ENCODE measurements at places on chromosomes 7 and 10.
A peak's percentile ranks its signal among the peaks of the same experiment; 100 is the strongest.

GRCh38 chr10:31129271-31129670, 97.6 kb upstream of the ZNF438 start:
- no peak for DNase-seq

DNA sequence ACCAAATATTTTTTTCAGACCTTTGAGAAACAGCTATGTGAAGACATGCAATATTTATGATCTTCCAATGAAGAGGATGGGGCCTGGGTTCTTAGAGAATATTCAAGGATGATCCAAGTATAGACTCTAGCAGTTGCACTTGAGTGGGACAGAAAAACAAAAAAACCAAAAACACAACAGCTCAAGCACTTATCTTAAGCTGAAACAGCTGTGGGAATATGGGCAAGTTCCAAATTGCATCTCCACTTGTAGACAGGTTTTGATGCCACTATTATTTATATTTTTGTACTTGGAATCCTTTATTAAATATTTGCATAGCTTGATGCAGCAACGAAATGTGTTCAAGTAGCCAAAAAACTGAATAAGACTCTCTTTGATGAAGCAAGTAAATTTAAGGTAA, 2.2 kb upstream of the PDK4 start:
- no peak for DNase-seq

DNA sequence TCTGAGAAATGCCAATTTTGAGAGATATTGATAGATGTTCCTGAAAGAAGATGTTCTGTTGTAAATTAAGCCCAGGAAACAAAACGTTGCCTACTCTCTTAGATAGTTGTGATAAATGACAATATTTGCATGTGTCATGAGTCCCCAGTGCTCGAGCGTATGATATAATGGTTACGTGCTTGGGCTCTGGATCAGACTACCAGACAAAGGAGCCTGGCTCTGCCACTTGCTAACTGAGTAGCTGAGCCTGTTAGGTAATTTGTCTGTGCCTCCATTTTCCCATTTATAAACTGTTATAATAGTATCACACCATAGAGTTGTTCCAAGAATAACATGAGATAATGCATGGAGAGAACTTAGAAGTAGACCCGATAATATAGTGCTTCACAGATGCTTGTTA, 1.8 kb downstream of the A1CF start:
- no peak for DNase-seq

DNA sequence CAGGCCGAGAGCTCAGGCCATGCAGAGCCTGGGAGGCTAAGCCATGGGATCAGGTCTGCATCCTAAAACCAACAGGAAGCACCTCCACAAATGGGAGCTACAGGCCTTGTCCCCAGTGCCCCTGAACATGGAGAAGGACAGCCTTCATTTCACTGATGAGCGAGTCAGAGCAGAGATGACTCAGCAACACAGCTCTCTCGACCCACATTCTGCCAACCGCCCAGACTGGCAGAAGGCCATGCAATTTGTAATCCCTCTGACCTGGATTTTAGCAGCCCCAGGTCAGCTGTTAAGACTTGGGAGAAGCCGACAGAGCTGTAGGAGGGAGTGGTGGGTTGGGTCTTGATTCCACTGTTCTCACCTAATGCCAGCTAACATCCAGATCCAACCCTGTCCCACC, 25.5 kb downstream of the VOPP1 start:
- DNase-seq: no peak

GRCh38 chr7:26664735-26665416, 199.5 kb downstream of the SKAP2 start:
- no peak for DNase-seq

- no peak for DNase-seq
Observed at GRCh38 chr7:148935451-148935850, 51.4 kb upstream of the EZH2 start.

DNA sequence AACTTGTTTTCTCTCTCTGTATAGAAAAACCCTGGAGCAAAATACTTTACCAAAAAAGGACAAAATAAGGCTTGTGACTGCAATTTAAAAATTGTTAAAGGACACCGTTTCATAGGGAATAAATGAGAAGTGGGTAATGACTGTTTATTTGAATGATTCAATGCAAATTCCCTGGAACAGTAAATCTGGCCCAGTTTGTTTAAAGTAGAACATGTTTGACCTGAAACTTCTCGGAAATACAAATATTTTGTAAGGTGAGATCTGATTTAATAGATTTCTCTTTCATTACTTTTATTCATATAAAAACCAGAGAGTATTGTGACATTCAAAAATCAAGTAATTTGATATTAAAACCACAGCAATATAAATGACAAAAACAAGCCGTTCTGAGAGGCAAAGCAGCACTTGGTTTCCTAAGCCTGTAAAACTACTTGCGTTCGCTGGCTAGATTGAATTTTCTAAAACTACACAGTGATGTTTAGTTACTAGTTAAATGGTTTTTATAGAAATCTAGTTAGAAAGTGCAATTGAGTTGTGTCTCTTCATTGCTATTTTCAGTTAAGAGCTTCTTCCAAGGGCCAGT, 76.8 kb upstream of the PITRM1 start:
- no peak for DNase-seq

DNA sequence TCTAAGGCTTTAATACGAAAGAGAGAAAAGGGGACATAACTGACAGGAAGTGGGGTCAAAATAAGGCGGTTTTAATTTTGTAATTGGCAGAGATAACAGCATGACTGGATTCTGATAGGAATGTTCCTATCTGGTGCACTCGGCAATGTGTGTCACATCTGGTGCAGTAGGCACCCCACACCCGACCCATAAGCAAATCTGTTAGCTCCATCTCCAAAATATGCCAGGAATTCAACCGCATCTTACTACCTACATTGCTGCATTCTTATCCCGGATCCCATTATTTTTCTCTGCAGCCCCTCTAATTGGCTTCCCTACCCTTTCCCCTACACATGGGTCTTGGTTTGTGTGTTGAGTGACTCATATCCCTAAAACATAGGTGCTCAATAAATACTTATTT, 19.1 kb upstream of the GALNT11 start:
- DNase-seq: no peak

DNA sequence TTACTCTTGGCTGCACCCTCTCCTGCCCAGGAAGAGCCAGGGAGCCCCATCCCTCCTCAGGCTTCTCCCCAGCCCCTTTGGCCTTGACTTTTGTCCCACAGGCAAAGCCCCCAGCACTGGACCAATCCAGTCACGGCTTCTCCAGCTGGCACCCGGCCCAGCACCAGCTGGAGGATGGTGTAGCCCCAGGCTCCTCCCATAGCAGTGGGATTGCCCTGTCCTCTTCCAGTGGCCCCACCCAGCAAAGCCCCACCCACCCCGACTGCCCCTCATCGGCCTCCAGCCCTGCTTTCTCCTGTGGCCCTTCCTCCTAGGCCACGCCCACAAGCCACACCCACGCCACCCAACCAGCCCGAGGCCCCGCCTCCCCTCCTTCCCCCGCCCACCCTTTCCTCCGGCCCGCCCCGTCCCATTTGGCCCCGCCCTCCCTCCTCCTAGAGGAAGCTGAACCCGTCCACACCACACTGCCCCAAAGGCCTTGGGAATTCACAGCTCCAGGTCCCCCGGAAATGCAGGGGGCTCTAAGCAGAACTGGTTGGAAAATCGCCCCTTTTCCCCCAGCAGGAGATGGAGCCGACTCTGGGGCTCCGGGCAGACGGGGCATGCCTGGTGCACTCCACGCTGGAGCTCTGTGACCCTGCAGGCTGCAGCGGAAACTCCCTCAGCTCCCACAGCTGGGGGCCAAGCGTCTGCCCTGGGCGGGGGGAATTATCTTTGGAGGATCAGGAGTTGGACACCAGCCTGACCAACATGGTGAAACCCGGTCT, 25.2 kb downstream of the GET4 start:
- no peak for DNase-seq

GRCh38 chr7:34762764-34763163, 104.7 kb downstream of the NPSR1 start:
- DNase-seq: no peak

- DNase-seq: peak; percentile 56
Observed at GRCh38 chr7:39589323-39590111, 23.3 kb downstream of the YAE1 start.

DNA sequence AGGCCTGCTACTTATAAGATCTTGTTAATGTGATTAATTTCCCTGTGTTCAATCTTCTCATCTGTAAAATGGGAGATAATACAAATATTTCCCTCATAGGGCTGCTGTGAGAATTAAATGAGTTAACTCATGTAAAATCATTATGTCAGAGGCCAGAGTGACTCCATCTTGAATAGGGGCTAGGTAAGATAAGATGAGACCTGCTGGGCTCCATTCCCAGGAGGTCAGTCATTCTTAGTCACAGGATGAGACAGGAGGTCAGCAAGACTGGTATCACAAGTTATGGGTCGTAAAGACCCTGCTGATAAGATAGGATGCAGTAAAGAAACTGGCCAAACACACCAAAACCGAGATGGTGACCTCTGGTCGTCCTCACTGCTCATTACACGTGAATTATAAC, 200.7 kb downstream of the CYP26A1 start:
- no peak for DNase-seq

- no peak for DNase-seq
Observed at GRCh38 chr7:35384761-35385700, 131.1 kb upstream of the TBX20 start.

DNA sequence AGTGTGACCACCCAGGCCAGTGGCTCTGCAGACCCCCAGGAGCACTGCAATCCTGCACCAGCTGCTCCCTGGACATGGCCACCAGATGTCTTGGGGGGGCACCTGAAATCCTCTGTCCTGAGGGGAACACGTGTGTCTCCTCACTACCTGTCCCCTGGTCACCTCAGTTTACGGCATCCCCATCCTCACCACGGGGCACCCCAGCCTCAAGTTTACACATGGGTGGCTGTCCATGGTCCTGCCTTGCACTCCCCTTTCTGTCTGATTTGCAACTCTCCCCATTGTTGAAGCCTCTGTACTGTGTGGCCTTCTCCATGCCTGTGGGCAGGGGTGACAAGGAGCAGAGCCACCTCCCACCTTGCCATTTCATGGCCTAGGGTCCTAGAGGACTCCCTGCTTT, 67.2 kb downstream of the RAMP3 start:
- DNase-seq: no peak

GRCh38 chr10:12400266-12400931, 51.1 kb downstream of the CAMK1D start:
- DNase-seq: no peak

DNA sequence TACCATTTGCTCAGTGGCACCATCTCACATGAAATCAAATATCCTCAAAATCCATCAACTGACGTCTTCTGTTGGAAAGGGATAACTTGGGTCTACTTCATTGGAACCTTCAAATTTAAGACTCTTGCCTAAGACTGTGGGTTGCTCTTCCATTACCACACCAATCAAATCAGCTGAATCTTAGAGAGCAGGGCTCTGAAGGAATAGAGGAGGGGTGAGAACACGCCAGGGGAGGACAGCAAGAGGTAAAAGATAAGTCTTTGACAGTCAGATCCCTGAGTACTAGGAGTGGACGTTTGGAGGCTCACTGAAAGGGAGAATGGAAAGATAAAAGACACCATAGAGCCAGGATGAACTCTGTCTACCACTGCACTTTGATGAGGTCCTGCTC, 107.5 kb downstream of the CCDC71L start:
- DNase-seq: no peak

- DNase-seq: no peak
Observed at GRCh38 chr7:151424799-151425198, 15.0 kb upstream of the WDR86 start.

DNA sequence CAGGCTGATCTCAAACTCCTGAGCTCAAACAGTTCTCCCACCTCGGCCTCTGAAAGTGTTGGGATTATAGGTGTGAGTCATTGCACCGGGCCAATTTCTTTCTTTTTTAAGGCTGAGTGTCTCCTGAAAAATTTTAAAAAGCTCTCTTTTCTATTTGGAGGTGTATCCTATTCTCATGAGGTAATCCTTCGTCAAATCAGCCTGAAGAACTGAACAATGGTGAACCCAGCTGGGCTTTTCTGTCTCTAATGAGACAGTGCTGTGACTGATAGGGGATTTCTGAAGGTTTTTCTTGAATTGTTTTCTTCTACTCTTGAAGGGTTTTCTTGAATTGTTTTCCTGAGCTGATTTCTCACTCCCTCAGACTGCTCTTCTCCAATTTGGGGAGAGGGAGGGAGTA, 30.9 kb upstream of the CALU start:
- DNase-seq: no peak

GRCh38 chr7:26331113-26331512, 39.5 kb downstream of the SNX10 start:
- no peak for DNase-seq
